ENCODE measurements at places on chromosomes 13 and 19.

GRCh38 chr19:7450243-7451223, 38.3 kb downstream of the PEX11G start:
- no peak for DNase-seq

- DNase-seq: no peak
Measured at GRCh38 chr13:39144941-39145533, 106.8 kb downstream of the NHLRC3 start.

- DNase-seq: no peak
Measured at GRCh38 chr13:112975401-112975939, 6.5 kb downstream of the MCF2L start.

DNA sequence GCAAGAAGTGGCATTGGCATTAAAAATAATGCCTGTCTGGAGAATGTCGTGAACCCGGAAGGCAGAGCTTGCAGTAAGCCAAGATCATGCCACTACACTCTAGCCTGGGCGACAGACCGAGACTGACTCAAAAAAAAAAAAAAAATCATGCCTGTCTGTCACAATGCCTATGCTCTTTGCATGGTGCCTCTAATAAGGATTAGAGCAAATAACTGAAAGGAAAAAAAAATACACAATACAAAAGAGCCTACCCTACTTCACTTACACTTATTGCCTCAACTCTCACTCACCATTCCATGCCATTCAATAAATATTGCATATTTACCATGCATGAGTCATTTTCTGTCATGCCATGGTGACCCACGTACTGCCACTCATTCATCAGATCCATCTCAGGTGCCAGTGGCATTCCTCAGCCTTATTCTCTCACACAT, 49.1 kb downstream of the TBC1D4 start:
- no peak for DNase-seq

DNA sequence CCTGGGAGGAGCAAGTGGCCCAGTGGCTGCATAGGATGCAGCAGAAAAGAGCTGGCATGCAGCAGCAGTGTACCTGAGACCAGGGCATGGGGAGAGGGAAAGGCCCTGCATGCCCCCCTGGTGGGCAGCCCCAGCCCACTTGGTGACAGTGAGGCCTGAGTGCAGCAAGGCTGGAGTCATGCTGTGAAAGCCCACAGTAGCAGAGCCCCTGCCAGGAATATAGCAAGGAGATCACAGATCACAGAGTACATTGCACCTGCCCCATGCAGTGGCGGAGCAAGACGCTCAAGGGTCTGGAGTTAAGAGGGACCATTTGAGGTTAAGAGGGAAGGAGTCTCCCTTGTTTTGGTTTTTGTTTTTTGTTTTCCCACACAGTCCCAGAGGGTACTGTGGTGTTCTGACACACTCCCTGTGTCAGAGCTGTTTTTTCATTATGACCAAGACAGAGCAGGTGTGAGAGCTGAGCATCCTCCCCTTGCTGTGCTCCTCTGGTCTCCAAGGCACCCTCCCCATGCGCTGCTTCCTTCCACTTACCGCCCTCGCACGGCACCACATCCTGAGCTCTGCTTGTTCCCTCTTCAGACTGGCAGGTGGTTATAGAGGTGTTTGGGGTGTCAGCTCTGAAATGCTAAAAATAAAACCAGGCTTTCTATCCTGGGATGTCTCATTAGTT, 85.0 kb upstream of the UBL3 start:
- DNase-seq: peak; percentile 57

- DNase-seq: no peak
Measured at GRCh38 chr13:111902726-111903125, 164.2 kb upstream of the SOX1 start.

- no peak for DNase-seq
Measured at GRCh38 chr13:27833206-27833605, 40.9 kb downstream of the GSX1 start.

- DNase-seq: peak; percentile 32
Measured at GRCh38 chr13:112968380-112968909, 569 bp upstream of the MCF2L start.

GRCh38 chr13:46149272-46150133, 32.5 kb downstream of the LCP1 start:
- DNase-seq: no peak

- DNase-seq: no peak
Measured at GRCh38 chr19:44608391-44608821, 5.0 kb upstream of the IGSF23 start.

- no peak for DNase-seq
Measured at GRCh38 chr19:56687031-56687430, 15.5 kb upstream of the ZNF835 start.

GRCh38 chr19:48123907-48124651, 13.5 kb upstream of the PLA2G4C start:
- DNase-seq: no peak

DNA sequence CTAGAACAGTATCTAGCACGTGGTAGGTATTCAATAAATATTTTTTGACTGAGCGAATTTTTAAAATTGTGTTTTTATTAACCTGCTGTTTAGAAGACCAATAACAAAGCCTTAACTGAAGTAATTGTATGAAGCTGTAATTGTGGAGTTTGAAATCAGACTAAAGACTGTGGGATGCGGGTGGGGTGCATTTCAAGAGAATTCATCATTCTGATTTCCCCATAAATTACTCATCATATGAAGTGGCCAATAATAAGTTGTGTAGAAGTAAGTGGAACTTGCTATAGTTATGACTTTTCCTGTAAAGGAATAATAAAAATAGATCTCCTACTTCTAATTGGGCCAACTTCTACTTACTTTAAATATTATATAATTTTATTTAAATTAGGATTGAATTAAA, 449.3 kb downstream of the PCDH9 start:
- DNase-seq: no peak

DNA sequence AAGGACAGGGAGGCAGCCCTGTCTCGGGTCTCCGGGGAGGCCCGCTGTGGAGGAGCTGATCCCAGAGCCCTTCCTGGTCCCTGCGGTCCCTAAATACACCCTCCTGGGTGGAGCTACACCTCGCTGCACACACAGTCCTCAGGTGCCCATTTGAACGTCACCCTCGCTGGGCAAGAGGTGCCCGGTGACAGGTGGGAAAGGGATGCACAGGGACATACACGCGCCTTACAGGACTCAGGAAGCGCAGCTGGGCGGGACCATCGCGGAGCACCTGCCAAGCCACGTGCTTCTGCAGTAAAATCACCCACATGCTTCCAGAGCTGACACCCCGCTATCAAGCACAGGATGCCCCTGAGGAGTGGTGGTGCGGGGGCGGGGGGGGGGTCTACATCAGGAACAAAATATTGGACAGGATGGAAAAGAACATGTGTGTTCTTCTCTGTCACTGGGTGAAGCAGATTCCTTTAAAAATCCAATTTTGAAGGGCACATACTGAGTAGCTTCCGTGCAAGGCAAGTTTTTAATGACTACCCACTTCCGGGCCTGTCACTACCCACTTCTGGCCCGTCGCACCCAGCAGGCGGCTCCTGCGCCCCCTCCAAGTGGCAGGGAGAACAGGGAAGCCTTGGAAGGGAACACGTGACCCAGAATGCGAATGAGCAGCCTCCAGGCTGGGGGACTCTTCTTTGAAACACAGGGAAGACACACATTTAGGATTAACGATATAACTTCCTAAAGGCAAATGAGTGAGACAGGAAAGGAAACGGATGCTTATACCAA, 78.9 kb downstream of the COL4A1 start:
- no peak for DNase-seq

DNA sequence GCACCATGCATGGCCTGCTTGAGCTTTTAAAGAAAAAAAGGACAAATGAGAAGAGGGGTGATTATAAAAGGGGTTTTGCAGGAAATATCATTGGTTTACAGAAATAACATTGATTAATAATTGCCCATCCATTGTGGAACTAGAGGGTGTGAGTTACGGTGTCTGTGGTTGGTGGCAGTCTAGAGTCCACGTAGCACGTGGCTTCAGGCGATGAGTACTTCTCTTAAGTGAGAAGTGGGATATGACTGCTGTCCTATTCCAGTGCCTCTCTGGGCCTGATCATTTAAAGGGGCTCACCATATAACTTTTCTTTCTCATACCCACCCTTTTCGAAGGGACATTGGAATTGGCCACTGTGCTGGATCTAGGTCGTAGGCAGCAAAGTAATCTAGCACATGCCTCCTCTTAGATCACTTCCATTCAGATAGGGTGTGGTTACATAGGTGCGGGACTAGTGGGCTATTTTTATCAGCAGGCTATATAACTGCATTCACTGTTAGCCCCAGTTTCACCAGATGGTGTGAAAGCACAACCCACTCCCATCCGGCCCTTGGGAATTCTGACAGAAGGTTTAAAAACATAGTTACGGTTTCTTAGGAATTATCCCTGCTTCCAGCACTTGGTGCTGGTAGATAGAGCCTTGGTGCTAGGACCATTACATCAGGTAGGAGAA, 19.9 kb downstream of the PPP5C start:
- DNase-seq: no peak

GRCh38 chr13:53104136-53104535, 75.5 kb downstream of the OLFM4 start:
- DNase-seq: no peak

DNA sequence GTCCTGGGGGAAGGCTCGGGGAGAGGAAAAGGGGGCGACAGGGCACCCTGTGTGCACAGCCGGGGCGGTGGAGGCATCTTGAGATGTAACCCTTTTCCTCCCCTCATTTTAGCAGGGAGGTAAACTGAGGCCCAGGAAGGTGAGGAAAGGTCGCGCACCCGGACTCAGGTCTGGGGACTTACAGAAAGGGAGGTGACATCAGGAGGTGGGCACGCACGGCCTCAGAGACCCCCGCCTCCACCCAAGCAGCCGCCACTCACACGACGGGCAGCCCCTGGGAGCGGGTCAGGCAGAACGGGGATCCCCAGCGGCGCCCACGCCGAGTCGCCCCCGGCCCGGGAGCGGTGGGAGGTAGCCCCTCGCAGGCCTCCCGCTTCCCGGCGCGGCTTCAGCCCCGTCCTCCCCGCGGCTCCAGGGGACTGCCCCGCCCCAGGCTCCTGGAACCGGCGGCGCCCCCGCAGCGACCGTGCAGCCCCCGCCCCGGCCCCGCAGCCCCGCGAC, 477 bp downstream of the PIP5K1C start:
- DNase-seq: no peak

- no peak for DNase-seq
Measured at GRCh38 chr13:67366533-67366932, 136.4 kb upstream of the PCDH9 start.

GRCh38 chr19:28039677-28040381, 1173.1 kb downstream of the UQCRFS1 start:
- no peak for DNase-seq

DNA sequence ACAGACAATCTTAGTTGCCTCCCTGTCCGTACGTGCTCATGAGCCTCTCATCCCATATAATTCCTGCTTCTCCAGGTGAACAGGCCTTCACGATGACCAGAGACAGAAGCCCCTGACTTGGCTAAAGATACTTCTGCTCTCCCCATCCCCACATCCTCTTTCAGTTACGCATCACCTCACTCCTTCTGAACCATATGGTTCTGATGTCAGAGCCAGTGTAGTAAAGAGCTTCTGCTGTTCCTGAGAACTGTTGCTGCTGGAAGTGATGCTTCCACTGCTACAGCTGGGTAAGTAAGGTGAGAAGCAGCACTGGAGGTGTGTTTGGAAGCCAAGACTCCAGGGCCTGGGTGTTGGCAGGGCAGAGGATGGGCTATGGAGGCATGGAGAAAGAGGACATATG, 12.9 kb downstream of the SIGLECL1 start:
- DNase-seq: no peak

GRCh38 chr19:32368787-32369186, 23.4 kb downstream of the ZNF507 start:
- no peak for DNase-seq

DNA sequence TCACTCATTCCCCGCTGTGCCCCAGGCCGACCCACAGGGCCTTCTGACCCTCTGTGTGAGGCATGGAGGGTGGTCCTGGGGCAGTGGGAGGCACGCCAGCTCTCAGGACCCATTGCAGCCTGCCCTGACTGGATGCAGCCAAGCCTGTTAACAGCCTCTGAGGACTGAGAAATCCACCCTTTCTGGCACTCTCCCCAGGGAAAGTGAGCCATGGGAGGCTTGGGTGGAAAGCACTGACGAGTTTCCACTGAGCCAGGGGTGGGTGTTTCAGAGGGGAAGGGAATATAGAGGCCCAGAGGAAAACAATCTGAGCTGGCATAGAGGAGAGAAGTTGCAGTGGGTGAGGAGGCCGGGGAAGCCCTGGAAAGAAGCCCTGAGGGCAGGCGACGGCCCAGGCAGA, 30.6 kb upstream of the SLC7A10 start:
- no peak for DNase-seq

GRCh38 chr13:77184455-77184854, 142.4 kb downstream of the MYCBP2 start:
- DNase-seq: no peak

- peak; percentile 3 for DNase-seq
Measured at GRCh38 chr19:39765091-39766076, 13.3 kb upstream of the LEUTX start.

- no peak for DNase-seq
Measured at GRCh38 chr19:17105556-17105955, 30.0 kb downstream of the MYO9B start.
